ENCODE measurements at places on chromosomes 16 and 17.

GRCh38 chr16:71883168-71883848 lies 674 bp downstream of the ZNF821 start:
- peak; percentile 8 for DNase-seq

GRCh38 chr16:78362524-78363135 lies 263.2 kb downstream of the WWOX start:
- DNase-seq, result no peak

DNA sequence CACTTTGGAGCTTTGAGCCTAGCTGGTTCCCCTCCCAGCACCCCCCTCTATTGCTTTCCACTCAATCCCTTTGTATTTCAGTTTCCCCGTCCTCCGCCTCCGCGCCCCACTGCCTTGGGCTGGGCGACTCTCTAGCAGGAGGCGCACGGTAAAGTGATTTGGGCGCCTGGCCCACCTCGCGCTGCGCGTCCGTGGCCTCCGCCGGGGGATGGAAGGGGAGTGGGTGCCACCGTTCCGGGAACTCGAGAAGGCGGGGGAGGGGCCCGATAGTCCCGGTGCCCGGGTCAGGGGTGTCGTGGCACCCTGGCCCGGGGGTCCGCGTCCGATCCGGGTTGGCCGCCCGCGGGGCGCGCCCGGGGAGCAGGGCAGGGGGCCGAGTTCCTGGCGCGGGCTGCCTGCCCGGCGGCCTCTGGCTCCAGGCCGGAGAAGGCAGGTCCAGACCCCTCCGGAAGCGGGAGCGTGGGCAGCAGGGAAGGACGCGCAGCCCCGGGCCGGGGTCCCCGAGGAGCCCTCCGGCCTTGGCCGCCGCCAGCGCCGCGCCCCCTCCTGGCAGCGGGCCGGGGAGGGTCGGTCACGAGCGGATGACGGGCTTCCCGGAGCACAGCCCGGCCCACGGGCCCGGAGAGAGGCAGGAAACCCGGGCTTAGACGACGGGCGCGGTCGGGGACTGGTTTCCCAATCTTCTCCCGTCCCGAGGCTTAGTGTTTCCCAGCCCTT lies 15.8 kb downstream of the MEOX1 start:
- DNase-seq, result peak; percentile 49

- peak; percentile 58 for DNase-seq
Measured at GRCh38 chr17:73292031-73292531, 19.7 kb downstream of the CDC42EP4 start.

- DNase-seq, result peak; percentile 43
Measured at GRCh38 chr17:59890720-59891119, 2.0 kb downstream of the TUBD1 start.
